Activated CD8-positive, alpha-beta memory T cell treated with anti-CD3 and anti-CD28 coated beads for 48 hours (primary cell): ENCODE measurements at places on chromosomes 6 and 20.

- no peak for DNase-seq
Observed at GRCh38 chr6:18412644-18413043, 25.5 kb downstream of the RNF144B start.

GRCh38 chr6:137964876-137965275 lies 97.8 kb downstream of the TNFAIP3 start:
- DNase-seq = no peak

- no peak for DNase-seq
Observed at GRCh38 chr6:113763876-113764275, 93.3 kb upstream of the MARCKS start.

DNA sequence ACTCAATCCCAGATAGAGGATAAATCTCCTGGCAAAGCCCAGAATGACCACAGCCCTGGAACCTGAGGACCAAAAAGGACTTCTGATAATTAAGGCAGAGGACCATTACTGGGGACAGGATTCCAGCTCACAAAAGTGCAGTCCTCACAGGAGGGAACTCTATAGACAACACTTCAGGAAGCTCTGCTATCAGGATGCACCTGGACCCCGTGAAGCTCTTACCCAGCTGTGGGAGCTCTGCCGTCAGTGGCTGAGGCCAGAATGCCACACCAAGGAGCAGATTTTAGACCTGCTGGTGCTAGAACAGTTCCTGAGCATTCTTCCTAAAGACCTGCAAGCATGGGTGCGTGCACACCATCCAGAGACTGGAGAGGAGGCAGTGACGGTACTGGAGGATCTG lies 992 bp downstream of the ZSCAN16 start:
- no peak for DNase-seq

GRCh38 chr6:139175389-139175948 lies 40.6 kb downstream of the HECA start:
- DNase-seq = no peak

- DNase-seq = no peak
Observed at GRCh38 chr6:21406316-21406715, 187.2 kb upstream of the SOX4 start.

GRCh38 chr6:158279615-158280014 lies 32.6 kb upstream of the TULP4 start:
- DNase-seq = no peak
